ENCODE measurements at places on chromosomes 16 and 17.

DNA sequence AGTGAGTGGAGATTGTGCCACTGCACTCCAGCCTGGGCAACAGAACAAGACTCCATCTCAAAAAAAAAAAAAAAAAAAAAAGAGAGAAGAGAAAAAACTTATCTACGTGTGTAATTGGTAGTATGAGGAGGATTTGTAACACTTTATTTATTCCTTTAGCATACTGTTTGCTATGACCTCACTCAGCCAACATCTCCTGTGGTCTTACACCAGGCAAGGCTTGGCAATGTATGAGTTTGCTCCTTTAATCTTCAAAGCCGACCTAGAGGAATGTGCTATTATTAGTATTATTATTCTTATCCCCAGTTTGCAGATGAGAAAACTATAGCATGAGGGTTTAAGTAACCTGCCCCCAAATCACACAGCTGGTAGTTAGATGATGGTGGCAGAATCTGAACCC, 35.8 kb upstream of the HAPSTR1 start:
- no peak for DNase-seq

GRCh38 chr16:27929818-27930217, 133.7 kb downstream of the GSG1L start:
- DNase-seq, result no peak

GRCh38 chr17:38585056-38585917, 20.5 kb downstream of the SRCIN1 start:
- no peak for DNase-seq

- no peak for DNase-seq
Measured at GRCh38 chr17:29929006-29929532, 959 bp downstream of the SSH2 start.

DNA sequence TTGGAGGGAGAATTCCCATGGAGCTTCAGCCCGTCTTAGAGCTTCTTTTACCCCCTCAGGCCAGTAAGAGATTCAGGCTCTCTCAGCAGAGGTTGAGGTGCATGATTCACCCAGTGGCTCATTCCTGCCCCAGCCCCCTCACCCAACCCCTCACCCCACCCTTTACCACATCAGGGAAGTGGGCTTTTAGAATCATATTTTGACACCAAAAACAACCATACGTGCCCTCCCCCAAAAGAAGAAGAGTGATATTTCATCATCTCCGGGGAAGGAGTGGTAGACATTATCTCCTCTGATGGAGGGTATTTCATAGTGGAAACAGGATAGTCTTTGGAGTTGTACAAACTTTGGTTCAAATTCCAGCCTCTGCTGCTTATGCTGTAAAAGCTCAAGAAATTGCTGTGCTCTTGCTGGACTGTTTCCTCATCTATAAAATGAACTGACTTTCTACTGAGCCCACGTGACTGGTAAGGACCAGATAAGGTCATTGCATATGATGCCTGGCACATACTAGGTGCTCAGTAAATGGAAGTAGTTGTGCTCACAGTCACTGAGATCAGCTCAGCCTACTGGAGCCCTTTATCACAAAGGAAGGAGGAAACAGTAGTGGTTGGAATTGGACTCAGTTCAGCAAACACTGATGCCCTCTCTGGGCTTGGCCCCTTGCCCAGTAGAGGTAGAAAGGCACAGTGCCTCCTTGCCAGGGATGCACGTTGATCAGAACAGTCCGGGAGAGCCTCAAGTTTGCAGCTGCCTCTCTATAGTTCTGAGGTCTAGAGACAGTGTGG, 18.3 kb upstream of the CCL5 start:
- DNase-seq, result no peak

DNA sequence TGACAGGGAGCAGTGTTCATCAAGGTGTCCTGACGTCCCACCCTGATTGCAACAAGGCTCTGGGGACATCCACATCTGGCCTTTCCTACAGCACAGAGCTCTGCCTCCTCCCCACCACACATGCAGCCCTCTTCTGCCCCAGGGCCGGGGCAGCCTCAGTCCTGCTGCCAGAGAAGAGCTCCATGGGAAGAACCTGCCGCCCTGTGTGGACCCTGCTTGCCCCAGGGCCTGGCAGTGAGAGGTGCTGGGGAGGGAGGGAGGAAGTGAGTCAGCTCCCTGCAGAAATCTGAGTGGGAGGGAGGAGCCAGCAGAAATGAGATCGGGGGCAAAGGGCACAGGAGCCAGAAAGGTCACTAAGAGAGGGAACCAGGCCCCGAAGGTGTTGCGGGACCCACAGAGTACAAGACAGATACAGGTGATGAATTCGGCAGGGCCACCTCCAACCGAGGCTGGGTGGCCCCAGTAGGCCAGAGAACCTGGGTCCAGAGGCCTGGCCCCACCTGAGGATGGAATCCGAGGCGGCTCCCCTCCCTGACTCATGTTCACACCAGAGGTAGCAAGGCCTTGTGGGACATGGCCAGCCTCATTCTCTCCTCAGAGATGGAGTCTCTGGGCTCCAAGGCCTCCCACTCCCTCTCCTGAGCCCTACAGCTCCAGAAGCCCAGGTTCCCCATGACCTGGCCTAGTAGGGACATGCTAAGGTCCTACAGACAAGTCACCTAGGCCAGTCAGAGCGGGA, 24.8 kb downstream of the MYO18A start:
- DNase-seq, result no peak

DNA sequence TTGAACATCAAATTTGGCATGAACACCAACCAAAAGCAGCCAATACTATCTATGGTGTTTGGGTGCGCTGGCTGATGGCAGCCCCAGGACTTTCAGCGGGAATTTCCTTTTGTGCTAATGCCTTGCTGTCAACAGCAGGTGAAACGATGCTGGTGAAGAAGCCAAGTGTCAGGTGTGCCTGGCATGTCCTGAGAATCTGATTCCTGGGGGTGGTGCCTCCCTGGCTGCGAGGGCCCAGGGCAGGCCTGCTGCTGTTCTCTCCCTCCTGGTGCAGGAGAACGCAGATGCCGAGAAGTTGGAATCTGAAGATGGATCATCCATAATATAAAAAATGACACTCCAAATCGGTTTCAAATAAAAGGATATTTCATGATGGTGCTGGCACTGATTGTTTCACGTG, 62.0 kb upstream of the DNAJA2 start:
- no peak for DNase-seq

- no peak for DNase-seq
Measured at GRCh38 chr16:75228143-75228976, 9.6 kb downstream of the CTRB1 start.

- no peak for DNase-seq
Measured at GRCh38 chr17:43517161-43517560, 29.0 kb downstream of the ETV4 start.

DNA sequence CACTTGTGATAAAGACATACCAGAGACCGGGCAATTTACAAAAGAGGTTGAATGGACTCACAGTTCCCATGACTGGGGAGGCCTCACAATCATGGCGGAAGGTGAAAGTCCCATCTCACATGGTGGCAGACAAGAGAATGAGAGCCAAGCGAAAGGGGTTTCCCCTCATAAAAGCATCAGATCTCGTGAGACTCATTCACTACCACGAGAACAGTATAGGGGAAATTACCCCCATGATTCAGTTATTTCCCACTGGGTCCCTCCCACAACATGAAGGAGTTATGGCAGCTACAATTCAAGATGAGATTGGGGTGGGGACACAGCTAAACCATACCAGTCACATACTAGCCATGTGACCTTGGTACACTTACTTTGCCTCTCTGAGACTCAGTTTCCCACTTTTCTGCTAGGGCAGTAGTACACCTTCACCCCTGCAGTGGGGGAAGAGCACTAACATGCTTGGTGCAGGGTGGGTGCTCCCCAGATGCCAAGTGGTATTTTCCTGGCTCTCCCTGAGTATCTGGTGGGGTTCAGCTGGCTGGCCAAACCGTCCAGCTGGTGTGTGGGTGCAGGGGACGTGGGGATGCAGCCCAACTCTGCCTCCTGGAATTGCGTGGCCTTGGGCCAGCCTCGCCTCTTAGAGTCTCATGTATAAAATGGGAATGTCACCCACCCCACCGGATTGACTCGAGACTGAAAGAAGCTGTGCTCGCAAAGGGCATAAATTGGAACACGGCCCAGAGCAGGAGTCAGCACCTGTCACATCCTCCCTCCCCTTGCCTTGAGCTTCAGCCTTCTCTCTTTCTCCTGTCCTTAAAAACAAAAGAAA, 364.1 kb downstream of the CPPED1 start:
- no peak for DNase-seq

- DNase-seq, result no peak
Measured at GRCh38 chr16:9602189-9602588, 510.7 kb downstream of the HAPSTR1 start.

- no peak for DNase-seq
Measured at GRCh38 chr16:79542237-79542774, 58.2 kb downstream of the MAF start.

GRCh38 chr17:51354936-51355335, 94.6 kb downstream of the UTP18 start:
- DNase-seq, result no peak

DNA sequence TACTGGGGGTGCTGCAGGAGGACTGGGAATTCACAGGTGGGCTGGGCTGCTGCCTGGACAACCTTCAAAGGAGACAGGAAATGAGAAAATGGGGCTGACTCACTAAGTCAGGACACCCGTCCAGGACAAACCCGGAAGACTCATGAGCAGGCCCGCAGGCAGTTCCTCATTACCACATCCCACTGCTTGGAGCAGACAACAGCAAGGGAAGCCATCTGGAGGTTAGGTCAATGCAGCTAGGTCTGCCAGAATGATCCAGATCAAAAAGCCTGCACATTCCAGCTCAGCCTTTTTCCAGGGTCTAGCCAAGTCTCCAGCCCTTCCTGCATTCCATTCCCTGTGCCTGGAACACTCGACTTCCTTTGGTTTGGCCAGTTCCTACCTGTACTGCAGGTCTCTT, 536.5 kb upstream of the CDH11 start:
- no peak for DNase-seq

GRCh38 chr16:27764869-27765675, 215.1 kb downstream of the KATNIP start:
- DNase-seq, result no peak

- DNase-seq, result no peak
Measured at GRCh38 chr17:31250229-31250628, 46.8 kb downstream of the OMG start.

GRCh38 chr17:68433211-68433610, 24.1 kb downstream of the WIPI1 start:
- no peak for DNase-seq

GRCh38 chr16:47995354-47995753, 160.4 kb downstream of the ABCC12 start:
- DNase-seq, result no peak

All from cerebellar nuclear complex (tissue), 1 donor.